SK-N-SH (cell line): ENCODE measurements at places on chromosomes 5 and 9. TPM values are rescaled to one million over a fixed set of nuclear protein-coding genes. Genes with fewer than 3 reads are reported as not detected.

GRCh38 chr5:149221731-149222342 lies 49.8 kb upstream of the AFAP1L1 start:
- no peak for DNase-seq

- no peak for DNase-seq
Observed at GRCh38 chr5:1545126-1545804, 21.5 kb upstream of the LPCAT1 start.

DNA sequence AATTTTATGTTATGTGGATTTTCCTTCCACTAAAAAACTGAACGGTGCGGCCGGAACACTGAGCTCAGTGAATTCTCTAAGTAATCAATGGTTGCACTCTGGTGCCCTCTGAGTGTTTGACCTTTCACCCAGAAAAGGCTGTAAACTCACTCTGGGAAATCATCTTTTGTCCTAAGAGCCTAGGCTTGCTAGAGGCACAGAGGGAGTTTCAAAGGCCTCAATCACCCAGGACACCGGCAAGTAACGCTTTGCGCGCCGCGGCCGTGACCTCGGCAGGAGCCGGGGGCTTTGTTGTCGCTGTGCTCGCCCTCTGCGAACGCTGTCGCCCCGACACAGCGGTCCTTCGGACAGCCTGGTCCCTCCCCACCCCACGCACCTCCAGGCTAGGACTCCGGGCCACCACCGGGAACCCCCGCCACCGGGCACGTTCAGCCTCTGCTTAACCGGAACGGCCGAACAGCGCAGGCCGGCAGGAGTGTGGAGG lies 703 bp downstream of the ISCA1 start:
- no peak for DNase-seq

QRFP gene
- not detected in 2 replicates for polyA plus RNA-seq

- no peak for DNase-seq
Observed at GRCh38 chr9:38286357-38286756, 106.1 kb upstream of the ALDH1B1 start.

DNA sequence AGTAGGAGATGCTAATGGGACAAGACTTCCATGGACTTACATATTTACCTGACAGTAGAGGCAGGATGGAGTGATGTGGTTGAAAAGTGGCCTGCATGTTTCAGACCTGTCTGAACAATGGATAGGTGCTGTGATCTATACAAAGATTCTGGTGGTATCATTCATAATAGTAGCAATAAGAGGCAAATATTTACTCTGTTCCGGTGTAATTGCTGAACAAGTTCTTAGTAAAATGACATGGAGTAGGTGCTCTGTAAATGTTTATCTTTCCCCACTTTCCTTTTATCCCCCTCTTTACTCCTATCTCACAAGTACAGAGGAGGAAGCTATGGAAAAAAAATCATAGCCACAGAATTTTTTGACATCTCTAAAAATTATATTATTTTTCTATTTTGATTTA lies 159.0 kb upstream of the SLC12A2 start:
- DNase-seq, result no peak

DNA sequence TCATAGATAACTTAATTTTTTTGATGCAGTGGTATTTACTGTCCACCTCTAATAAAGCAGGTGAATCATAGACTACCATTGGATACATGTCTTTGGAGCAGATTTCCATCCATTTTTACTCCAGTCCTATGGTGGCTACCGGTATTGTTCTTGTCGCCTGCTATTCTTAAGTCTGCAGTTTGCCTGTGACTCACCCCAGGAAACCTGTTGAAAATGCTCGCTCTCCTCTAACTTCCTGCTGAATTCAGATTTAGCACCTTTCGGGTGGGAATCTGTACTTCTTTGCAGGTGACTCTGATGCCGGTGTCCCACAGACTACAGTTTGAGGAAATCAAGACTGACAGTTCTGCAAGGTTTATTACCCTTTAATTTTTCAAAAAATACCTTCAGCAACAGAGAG lies 58.8 kb upstream of the DHFR start:
- no peak for DNase-seq

GZMA gene
- polyA plus RNA-seq, result 0.07 TPM in 1 of 2 replicates, not detected in the other

DNA sequence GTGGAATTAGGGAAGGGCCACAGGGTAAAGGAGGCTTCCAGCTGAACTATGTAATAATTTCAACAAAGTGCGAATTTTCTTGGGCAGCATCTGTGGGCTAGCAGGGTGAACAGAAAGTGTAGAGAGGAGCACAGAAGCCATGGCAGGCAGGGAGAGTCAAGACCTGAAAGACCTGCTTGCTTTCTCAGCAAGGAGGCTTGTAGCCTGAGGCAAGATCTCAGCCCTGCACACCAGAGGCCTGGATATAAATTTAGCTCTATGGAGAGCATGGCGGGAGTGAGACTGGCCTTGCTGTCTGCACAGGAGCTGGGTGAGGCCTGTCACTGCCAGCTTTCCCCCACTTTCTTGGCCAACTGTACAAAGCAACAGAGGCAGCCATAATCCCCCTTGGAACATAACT lies 32.1 kb upstream of the SH3TC2 start:
- no peak for DNase-seq

DNA sequence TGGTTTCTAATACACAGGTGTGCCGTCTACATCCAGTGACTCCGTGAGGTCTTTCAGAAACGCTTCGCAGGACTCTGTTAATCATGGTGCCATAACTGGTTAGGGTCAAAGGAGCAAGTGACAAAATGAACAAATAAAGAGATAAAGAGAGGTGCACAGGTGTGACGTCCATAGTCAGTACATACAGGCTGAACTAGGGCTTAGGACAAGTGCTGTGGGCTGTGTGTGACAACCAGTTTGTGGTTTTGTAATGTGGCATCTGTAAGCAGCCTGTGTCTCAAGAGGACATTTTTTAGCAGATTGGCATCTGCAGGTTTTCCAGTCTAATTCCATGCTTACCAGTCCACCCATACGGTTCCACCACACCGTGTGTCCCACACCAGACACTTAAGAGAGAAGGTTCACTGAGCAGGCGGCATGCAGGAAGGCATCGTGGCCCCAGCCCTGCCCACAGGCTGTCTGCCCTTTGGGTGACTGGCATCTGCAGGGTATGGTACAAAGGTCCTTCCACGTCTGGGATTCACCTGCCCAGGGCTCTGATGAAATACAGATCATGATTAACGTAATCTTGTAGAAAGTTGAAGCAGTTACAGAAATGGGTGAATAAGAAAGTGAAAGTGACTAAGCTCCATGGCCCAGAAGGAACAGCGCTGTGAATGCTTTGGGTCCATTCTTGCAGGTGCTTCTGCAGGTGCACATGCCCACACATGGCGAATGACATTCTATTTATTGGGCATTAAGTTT lies 26.9 kb downstream of the SRD5A1 start:
- no peak for DNase-seq

CRAT gene
- polyA plus RNA-seq, result 29.7 and 44.5 TPM in 2 replicates

- no peak for DNase-seq
Observed at GRCh38 chr5:135362102-135362501, 36.9 kb downstream of the MACROH2A1 start.

OMD gene
- polyA plus RNA-seq, result 0.03 TPM in 1 of 2 replicates, not detected in the other

DNA sequence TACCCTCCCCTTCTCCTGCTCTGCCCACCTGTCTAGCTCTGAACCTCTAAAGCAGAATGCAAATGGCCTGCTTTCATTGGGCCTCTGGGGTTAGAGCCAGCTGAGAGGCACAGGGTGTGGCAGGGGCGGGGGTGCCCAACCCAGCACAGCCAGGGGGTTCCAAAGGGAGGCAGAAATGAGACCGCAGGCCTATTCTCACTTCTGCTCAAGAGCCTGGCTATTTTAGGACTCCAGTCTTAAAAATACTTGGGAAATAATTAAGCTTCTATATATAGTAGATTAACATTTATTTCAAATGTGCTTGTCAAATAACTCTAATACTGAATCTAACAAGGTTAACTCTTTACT lies 5.7 kb downstream of the QSOX2 start:
- no peak for DNase-seq
